NCI-H1694 treated with DMSO at 0.1 percent for 48 hours (cell line): ENCODE measurements at places on chromosomes 1 and 21.
A peak's percentile ranks its signal among the peaks of the same experiment; 100 is the strongest.

GRCh38 chr21:34579411-34579810 is 35.5 kb downstream of the RCAN1 start:
- DNase-seq: no peak

DNA sequence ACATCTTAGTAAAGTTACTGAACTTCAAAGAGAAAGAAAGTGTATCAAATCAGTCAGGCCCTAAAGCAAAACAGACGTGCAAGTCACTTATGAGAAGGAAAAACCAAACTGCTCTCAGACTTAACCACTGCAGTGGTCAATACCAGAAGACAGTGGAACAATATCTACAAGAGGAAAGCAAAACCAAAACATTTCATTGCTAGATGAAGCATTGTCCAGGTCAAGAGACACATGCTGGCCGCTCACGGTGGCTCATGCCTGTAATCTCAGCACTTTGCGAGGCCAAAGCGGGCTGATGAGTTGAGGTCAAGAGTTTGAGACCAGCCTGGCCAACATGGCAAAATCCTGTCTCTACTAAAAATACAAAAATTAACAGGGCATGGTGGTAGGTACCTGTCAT is 82.0 kb upstream of the MROH9 start:
- no peak for DNase-seq

DNA sequence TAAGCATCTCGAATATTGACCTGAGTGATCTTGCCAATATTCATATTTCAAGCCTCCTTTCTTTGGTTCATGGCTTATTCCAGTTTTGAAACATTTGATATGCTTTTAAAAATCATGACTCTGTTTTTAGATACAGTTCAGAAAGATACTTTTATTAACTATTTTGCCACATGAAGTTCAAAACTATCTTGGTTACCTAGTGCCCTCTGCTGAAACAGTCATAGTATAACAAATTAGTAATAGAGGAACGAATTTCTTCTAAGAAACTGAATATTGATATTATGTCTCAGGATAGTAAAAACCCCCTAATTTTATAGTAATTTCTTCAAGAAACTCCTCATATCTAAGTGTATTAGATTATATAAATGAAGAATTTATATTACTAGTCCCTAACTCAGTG is 52.6 kb upstream of the RC3H1 start:
- DNase-seq: peak; percentile 38

DNA sequence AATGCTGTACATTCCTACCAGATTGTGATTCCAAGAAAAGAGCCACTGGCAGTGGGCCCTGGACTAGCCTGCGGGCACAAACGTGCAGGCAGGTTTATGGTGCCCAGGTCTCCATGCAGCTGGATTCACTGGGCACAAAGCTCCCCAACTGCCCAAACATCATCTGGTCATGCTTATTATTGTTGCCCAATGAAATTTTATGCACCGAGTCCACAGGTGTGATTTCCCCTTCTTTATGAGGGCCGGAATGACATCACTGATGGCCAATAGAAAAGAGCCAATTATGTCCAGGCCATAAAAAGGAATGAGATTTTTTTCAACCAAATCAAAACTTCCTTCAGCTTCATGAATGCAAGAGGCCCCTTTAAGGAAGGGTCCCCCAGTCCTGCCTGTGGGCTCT is 66.2 kb downstream of the ERI3 start:
- DNase-seq: no peak

DNA sequence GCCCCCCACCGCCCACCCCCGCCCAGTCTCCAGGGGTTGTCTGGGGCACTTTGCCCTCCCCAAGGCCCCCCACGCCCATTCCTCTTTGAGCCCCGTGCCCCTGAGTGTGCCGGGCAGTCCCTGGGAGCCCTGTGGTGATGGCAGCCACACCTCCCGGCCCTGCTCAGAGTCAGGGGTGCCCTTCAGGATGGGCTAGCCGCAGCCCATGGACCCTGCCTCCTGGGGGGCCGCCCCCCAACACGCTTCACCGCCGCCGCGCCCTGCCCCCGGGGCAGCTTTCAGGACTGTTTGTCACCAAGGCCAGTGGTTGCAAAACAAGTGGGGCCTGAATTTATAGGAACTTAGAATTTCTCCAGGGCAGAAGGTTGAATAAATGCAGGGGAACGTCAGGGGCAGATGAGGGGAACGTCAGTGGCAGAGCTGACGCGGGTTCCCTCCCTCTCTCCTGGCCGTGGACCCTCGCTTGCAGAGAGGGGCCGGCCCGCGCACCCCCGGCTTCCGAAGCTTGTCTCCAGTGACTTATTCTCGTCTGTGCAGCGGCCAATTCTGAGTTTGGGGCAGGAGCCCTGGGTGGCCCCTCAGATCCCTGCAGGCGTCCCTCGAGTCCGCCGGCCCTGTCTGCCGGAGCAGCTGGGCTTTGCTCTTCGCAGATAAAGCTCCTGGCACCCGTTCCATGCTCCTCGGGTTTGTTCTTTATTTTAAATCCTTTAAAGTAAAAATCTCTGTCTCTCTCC is 41.2 kb upstream of the ADARB1 start:
- DNase-seq: no peak

GRCh38 chr1:160291248-160292220 is 6.6 kb upstream of the PEX19 start:
- DNase-seq: peak; percentile 70

DNA sequence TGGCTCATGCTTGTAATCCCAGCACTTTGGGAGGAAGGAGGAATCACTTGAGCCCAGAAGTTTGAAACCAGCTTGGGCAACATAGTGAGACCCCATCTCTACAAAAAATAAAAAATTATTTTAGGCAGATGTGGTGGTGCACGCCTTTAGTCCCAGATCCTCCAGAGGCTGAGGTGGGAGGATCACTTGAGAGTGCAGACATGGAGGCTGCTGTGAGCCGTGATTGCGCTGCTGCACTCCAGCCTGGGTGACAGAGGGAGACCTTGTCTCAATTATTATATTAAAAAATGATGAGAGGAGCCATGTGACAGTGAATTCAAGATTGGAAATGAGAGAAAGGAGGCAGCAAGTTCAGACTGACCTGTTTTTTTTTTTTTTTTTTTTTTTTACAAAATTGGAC is 282.3 kb downstream of the ZP4 start:
- DNase-seq: no peak

DNA sequence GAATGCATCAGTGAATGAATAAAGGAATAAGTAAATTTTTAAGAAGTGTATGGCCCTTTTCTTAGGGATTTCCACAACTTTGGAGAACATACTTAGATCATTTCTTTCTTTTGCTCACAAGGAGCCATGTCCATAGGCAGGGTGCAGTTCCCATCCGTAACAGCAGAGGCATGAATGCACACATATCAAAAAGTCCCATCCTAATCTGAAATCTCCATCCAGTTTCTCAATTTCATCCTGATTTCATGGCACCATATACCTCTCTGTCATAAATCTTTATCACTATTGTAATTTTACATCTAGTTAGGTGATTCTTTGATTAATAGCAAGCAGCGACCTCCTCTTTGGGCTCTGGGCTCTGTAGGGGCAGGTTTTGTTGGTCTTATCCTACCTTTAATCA is 359.2 kb downstream of the RRAGC start:
- no peak for DNase-seq

GRCh38 chr1:231750818-231751362 is 124.3 kb downstream of the DISC1 start:
- DNase-seq: no peak

- no peak for DNase-seq
Observed at GRCh38 chr21:45524756-45525152, 17.5 kb downstream of the SLC19A1 start.

GRCh38 chr1:25560001-25560400 is 16.6 kb downstream of the LDLRAP1 start:
- no peak for DNase-seq

GRCh38 chr1:219120624-219121544 is 52.8 kb upstream of the LYPLAL1 start:
- no peak for DNase-seq

DNA sequence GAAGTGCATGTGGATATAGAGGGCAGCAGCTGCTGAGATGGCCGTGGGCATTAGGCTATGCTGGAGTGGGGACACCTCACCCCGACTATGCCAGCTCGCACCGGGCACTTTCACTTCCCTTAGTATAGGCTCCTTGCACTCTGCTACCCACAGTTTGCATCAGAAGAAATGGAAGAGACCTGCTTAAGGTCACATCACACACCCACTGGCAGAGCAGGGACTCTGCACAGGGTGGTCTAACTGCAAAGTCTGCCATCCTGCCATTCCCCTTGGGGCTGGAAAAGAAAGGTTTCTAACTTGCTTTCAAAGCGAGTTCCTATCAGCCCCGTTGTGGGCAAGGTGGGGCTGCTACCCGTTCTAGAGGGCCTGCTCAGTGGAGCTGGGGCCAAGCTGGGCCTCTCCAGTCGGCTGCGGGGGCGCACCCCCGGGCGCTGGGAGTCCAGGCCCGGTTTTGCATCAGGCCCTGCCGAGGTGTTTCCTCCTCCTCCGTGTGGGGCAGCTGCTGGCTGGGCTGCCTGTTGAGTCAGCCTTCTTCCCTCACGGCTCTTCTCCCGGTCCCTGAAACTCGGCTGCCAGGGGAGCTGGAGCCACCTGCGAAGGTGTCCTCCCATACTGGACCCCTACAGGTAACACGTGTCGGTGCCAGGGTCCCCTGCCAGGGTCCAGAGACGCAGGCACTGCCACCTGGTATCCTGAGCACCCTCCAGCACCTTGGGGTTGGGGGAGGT is at the start of gene SYTL1:
Gene SYTL1 (plus strand): TSS at position 498 of the 728 bp plus-strand sequence. CDS start 3,313 bp downstream, outside the sequence.
- DNase-seq: peak; percentile 11

DNA sequence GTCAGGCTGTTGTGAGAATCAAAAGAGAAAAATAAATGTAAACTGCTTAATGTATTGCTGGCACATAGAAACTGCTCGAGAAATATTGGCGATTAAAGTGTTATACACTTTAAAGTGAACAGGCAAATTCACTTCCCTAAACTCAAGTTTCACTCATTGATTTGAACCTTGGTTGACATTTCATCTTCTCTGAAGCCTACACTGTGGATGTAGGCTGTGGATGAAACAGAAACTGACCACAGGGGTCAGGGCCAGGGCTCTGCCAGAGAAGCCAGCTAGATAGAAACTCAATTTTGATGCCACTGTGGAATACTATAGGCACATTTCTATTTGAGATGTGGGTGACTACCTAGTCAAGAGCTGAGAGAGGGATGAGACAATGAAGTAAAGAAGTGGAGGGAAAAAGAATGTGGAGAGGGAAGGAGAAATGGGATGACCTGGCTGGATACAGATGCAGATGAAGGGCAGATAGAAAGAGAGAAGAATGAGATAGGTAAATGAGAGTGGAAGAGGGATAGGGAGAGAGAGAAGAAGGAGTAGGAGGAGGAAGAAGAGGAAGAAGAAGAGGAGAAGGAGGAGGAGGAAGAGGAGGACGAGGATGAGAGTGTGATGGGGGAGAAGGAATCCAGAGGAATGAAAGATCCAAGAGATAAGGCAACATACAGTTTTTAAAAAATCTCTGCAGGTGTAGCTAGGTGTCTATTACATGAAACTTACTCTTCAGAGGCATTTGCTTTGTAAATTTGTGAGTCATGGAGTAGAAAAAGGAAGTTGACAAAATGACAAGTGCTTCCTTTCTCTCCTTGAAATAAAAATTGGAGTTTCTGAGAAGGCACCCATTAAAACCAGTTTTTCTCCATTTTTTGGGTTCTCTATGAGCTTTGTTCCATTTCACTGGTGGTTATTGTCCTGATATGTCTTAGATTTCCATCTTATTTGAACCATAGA is 17.4 kb upstream of the CD1D start:
- no peak for DNase-seq

GRCh38 chr1:24503870-24504523 is 1.4 kb downstream of the RCAN3 start:
- DNase-seq: peak; percentile 9

GRCh38 chr1:236351875-236352573 is 42.1 kb upstream of the EDARADD start:
- no peak for DNase-seq

DNA sequence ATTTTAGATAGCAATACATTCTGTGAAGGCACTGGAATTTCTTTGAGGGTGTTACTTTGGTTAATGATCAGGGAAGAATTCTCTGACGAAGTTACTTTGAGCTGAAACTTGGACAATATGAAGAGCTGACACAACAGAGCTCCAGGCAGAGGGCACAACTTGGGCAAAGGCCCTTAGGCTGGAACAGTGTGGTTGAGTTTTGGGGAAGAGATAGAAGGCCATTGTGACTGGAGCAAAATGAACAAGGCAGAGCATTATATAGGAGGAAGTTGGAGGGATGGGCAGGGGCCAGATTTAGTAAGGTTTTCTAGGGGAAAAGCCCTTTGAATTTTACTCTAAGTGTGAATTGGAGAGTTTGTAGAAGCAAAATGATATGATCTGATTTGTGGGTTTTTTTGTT is 30.9 kb downstream of the LMO4 start:
- no peak for DNase-seq

GRCh38 chr1:169509354-169509753 is 23.6 kb upstream of the SLC19A2 start:
- DNase-seq: no peak

DNA sequence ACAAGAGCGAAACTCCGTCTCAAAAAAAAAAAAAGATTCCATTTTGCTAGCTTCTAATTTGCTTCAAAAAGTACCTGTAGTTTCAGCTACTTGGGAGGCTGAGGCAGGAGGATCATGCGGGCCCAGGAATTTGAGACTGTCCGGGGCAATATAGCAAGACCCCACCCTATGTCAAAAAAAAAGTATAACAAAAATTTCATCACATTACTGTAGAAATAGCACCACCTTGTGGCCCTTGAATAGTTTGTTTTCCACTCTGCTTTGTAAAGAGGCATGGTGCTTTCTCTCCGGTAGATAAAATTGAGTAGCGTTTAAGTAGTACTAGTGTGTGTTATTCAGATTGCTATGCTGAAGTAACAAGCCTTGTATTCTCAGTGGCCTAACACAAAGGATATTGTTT is 18.2 kb upstream of the MSTO1 start:
- peak; percentile 93 for DNase-seq

- DNase-seq: no peak
Observed at GRCh38 chr1:88404582-88404981, 279.5 kb upstream of the PKN2 start.

GRCh38 chr1:153651771-153652170 is 6.7 kb upstream of the SNAPIN start:
- DNase-seq: no peak

GRCh38 chr21:17784604-17785402 is 34.4 kb downstream of the C21orf91 start:
- no peak for DNase-seq

- no peak for DNase-seq
Observed at GRCh38 chr21:45638707-45639106, 4.8 kb upstream of the PCBP3 start.

- peak; percentile 73 for DNase-seq
Observed at GRCh38 chr1:61588736-61589672, 135.9 kb downstream of the TM2D1 start.

- DNase-seq: no peak
Observed at GRCh38 chr1:1462318-1462966, 9.1 kb upstream of the ATAD3B start.

DNA sequence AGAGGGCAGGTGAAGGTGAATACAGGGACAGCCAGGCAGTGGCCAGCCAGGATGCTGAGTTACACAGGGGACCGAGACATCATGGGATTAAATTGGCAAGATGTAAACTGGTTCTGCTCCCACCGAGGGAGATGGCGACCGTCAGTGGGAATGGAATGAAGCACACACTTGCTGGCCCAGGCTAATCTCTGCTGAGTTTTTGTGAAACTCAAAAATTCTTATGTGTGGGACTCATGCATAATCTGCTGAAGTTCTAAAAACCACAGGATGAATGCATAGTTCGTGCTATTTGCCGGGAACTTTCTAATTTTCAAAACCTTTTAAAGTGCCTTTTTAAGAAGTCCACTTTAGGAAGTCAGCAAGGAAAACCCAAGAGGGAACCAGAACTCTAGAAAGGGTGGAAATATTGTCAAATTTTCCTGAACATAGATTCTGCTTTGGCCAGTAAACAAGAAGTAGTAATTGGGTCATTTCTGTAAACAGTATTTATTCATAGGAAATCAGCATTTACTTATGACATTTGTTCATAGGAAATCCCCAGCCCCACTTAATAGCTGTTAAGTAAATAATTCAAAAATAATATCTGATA is 85.4 kb upstream of the ROR1 start:
- DNase-seq: no peak
